NCI-H187 (cell line): ENCODE measurements at places on chromosomes 5 and 9.

DNA sequence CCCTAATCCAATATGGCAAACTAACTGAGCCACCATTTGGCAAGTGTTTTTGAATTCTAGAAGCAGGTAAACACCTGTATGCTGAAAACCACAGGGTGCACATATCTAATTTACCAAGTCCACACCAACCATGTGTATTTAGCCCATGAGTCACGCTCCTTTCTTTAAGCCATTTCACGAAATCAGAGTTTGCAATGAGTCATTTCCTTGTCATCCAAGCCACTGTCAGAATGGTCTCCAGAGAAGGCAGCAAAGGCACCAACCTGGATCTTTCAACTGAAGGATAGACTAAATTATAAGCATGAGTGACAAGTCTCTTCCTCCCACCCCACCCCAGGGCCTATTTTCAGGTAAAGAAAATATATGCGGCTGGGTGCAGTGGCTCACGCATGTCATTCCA, 110.0 kb downstream of the PAX5 start:
- DNase-seq = no peak

DNA sequence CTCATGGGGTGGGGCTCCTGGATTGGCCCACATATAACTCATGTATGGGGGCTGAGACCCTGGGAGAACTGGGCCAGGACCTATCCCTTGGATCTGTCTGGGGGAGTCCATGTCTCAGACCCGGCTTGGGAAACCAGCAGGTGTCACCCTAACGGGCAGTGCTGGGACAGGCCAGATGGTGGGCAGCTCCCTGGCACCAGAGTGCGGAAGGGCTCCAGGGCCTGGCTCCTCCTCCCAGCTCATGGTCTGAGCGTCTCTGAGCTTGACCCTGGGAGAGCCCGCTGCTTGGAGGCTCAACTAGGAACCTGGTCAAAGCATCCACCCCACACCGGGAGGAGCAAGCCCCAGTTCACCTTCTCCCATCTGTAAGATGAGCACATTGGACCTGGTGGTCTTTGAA, 15.5 kb upstream of the NCS1 start:
- DNase-seq = no peak

- DNase-seq = no peak
These were observed 725.8 kb downstream of the KCTD16 start for GRCh38 chr5:144896473-144896872.

- no peak for DNase-seq
These were observed 91.9 kb upstream of the GABRP start for GRCh38 chr5:170691657-170692056.

GRCh38 chr5:60916646-60917045, 28.2 kb downstream of the ERCC8 start:
- no peak for DNase-seq

GRCh38 chr9:12614488-12614887, 78.7 kb upstream of the TYRP1 start:
- DNase-seq = no peak

DNA sequence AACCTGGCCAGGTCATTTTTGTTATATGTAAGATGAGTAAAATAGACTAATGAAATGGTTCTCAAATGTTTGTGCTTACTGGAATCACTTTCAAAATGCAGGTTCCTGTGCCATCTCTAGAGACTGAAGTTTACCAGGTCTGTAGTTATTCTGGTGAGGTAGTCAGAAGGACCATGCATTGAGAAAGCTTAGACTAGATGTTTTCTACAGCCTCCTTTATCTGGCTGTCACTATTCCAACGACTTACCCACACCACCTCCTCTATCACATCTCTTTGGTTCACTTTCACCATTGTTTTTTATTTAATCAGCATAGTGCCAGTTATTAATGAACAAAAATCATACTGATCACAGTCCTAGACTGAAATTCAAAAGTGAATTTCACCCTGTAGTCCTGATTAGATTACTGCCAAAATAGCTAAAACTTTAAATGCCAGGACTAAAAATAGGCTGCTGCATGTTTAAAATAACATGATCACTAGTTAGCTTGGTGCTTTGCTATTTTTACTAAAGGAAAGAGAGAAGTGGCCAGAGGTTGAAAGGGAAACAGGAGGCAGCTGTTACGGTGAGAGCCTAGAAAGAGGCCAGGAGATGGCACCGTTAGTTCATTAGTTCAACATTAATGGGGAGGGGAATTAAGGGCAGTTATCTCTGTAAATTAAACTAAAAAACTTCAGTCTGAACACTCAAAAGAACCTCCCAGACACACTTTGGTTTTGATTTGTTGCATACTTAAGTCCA, 13.9 kb upstream of the FNIP1 start:
- DNase-seq = no peak

- no peak for DNase-seq
These were observed 2.7 kb downstream of the SLC6A19 start for GRCh38 chr5:1203968-1204692.

- DNase-seq = no peak
These were observed 144.1 kb downstream of the CEP120 start for GRCh38 chr5:123279136-123279535.

DNA sequence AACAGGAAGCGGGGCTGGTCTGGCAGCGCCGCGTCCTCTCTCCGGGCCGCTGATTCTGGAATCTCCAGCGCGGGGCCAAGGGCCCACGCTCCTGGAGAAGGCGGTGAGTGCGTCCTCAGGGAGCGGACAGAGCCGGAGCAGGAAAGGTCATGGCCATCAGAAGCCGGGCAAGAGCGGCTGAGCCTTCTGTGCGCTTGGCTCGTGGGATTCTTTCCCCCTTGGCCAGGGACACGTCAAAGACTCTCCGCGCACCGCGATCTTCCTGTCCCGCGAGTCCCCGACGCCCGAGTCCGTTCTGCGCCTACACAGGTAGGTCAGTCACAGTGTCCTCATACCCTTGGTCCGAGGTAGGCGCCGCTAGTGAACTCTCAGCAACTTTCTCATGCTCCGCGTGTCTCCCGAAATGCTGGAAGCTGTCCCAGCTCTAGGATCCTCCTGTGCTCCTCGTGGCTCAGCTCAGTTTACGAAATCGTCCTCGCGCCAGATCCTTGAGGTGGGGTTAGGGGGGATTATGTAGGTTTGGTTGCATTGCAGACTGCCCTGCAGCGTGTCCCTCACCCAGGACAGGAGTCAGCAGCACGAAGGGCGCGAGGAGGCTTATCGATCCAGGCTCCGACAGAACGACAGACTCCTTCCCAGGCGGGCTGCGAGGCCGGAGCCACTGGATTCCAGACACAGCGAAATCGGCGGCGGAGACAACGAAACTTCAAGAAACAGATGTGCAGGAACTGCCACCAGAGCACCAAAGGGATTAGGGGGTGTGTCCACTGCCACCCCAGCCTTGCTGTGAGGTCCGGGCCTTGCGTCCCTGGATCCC, 8.7 kb downstream of the LHX6 start:
- DNase-seq = no peak

DNA sequence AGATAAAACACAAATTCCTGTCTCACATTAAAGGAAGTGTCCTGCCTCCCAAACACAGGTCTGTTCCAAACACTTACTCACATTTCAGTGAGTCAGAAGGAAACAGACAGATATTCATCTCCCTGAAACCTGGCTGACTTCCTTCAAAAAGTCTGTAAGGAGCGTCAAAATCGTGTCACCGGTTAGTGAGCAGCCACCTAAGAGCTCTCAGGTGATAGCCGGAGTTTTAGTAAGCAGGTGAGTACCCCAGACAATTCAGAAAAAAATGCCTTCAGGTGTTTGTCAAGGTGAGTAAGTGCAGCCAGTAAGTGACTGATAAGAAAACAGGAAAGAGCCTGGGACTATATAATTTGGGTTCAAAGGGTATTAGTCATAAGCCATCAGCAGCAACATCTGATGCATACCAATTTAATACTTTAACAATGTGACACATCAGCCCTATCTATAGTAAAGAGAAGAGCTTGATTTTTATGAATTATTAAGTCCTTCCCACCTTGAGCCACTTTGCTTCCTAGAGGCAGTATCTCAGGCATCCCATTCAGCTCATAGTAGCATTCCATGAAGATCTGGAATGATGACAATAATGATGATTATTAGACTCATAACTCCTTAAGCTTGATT, 1.3 kb upstream of the ITGA2 start:
- no peak for DNase-seq

GRCh38 chr5:102798104-102798785, 43.1 kb downstream of the PAM start:
- DNase-seq = no peak

GRCh38 chr5:167283691-167284090, 1007.8 kb upstream of the WWC1 start:
- DNase-seq = no peak

DNA sequence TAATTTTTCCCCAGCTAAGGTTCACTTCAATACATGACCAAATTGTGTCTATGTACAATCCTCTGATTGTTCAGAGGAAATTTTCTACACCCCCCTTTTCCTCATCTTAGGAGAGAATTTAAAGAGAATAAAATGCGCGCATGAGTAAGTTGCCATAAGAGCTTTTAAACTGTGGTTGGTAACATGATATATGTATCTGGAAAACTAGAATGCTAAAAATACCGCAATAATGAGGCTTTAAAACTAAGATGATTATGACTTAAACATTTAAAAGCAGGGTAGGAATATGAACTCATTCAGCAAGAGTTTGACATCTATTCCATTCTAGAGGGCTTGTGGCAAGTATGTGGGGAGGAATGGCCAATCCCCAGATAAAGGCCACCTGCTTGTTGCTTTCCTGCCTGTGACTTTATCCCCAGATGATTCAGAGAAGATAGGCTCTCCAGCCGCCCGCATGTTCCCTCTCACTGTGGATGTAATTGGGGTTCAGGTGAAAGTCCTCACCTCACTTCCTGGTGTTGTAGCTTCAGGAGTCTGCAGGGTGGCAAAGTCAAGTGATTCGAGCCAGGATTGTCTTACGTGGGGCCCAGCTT, 26.5 kb upstream of the BASP1 start:
- no peak for DNase-seq

DNA sequence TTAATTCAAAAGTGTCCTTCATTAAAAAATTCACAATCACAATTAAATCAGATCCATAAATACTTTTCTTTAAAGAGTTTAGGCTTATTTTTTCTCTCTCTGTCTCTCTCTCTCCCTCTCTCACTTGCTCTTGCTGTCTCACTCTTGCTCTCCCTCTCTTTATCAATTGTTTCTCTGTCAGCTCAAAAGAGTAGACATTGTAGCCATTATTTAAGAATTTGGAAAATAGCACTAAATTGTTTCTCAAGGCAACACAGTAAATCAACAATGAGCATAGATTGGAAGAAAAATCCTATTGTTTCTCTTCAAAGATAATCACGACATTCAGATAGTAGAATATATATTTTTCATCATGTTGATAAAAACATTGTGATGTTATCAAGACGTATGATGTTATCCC, 1114.0 kb downstream of the PTPRD start:
- no peak for DNase-seq

- DNase-seq = no peak
These were observed 33.9 kb downstream of the VLDLR start for GRCh38 chr9:2655411-2655901.

GRCh38 chr5:144395704-144396103, 225.0 kb downstream of the KCTD16 start:
- DNase-seq = no peak

- DNase-seq = peak; percentile 20
These were observed 71.0 kb downstream of the WNK2 start for GRCh38 chr9:93254806-93255493.

- DNase-seq = no peak
These were observed 17.8 kb downstream of the TBC1D9B start for GRCh38 chr5:179889885-179890284.

DNA sequence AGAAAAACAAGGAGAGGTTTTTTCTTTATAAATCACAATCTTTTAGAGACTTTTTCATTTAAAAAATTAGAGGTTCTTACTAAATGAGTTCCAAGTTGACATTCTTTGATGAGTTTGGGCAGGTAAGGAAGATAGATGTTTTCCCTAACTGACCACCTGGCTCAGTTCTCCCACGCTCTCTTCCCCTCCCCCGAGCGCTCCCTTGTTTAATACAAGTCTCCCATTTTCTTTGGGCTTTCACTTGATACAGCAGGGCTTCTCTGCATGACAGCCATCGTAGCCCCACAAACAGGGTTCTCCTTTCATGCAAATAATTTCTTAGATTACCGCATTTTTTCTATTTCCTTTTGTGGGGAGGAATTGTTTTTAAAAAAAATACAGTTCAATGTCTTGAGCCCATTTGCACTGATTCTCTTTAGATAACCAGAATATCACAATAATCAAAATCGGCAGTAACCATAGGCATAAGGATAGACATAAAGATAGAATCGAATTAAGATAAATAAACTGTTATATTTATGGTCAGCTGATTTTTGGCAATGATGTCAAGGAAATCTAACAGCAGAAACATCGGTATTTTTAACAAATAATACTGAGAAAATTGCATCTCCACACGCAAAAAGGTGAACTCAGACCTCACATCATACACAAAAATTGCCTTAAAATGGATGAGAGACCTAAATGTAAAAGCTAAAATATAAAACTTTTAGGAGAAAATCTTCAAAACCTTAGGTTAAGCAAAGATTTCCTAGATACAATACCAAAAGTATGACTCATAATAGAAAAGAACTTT, 325.4 kb downstream of the PIK3R1 start:
- DNase-seq = no peak

- no peak for DNase-seq
These were observed 64.7 kb downstream of the IPPK start for GRCh38 chr9:92605224-92605623.

GRCh38 chr9:20215552-20215951, 406.7 kb downstream of the MLLT3 start:
- DNase-seq = no peak

DNA sequence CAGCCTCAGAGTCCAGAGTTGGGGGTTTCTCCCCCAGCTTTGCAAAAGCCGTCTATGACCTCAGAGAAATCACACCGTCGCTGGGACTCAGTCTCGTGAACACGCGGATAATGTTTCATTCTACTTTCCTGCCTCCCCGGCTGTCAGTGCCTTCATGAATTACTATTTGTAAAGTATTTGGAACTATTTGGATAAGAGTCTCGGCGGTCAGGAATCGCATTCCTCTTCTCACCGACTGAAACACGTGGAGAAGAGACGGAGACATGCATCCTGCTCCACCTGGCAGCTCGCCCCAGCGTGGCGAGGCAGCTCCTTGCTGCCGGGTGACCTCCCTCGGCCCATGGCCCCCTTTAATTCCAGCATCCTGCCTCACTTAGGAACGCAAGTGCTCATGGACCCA, 23.9 kb downstream of the IRX2 start:
- no peak for DNase-seq

DNA sequence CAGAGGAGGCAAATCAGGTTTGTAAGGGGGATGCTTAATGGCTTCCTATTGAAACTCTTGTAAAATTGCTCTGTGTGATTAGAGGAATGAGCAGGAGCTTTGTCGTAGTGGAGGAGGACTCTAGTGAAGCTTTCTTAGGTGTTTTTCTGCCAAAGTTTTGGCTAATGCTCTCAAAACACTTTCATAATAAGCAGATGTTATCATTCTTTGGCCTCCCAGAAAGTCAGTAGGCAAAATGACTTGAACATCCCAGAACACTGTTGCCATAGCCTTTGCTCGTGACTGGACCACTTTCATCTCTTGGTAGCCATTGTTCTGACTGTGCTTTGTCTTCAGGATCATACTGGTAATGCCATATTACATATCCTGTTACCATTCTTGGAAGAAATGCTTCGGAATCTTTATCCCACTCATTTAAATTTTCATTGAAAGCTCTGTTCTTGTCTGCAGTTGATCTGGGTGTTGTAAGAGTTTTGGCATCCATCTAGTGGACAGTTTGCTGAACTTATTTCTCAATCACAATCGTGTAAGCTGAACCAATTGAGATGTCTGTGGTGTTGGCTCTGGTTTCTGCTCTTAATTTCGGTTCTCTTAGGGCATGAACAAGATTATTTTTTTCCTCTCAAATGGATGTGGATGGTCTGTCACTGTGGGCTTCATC, 187.6 kb downstream of the COMMD10 start:
- no peak for DNase-seq

- DNase-seq = no peak
These were observed 670 bp upstream of the KIF2A start for GRCh38 chr5:62305358-62305714.
